ENCODE measurements at places on chromosomes 1 and 21. TPM values are rescaled to one million over a fixed set of nuclear protein-coding genes. Genes with fewer than 3 reads are reported as not detected.

LELP1 gene
- total RNA-seq, result not detected

ATP1B1 gene
- 49.0 TPM for total RNA-seq

CLCA4 gene
- total RNA-seq, result 45.8 TPM

GRHL3 gene
- total RNA-seq, result 49.8 TPM

KRTAP19-3 gene
- total RNA-seq, result not detected

SH2D2A gene
- total RNA-seq, result 1.2 TPM

GPR25 gene
- total RNA-seq, result not detected

FCRLB gene
- 0.26 TPM for total RNA-seq

GGPS1 gene
- 25.3 TPM for total RNA-seq

CRYAA gene
- total RNA-seq, result not detected

PGBD5 gene
- under 0.01 TPM for total RNA-seq

PHLDA3 gene
- total RNA-seq, result 190 TPM

TTC39A gene
- 6.1 TPM for total RNA-seq

STIL gene
- total RNA-seq, result 0.79 TPM

FAM151A gene
- total RNA-seq, result not detected

LHX8 gene
- not detected for total RNA-seq

ACKR1 gene
- total RNA-seq, result not detected
